Naive thymus-derived CD4-positive, alpha-beta T cell (primary cell): ENCODE measurements at places on chromosomes 6 and 20.
A peak's percentile ranks its signal among the peaks of the same experiment; 100 is the strongest.

- DNase-seq = no peak
- H3K27me3 ChIP-seq = no peaks in the 10 kb centered on the region
- no peaks in the 10 kb centered on the region for H3K4me1 ChIP-seq
- H3K27ac ChIP-seq = no peak overlapping the region
- H3K4me3 ChIP-seq = no peak overlapping the region
Observed at GRCh38 chr6:47241742-47242482, 67.8 kb downstream of the TNFRSF21 start.

GRCh38 chr6:94349227-94349626 lies 929.9 kb upstream of the EPHA7 start:
- no peak overlapping the region for H3K27ac ChIP-seq
- H3K4me3 ChIP-seq = no peak overlapping the region
- no peaks in the 10 kb centered on the region for H3K27me3 ChIP-seq
- DNase-seq = no peak

- H3K4me3 ChIP-seq = no peak overlapping the region
- peaks cover 54% of the 10 kb centered on the region for H3K36me3 ChIP-seq
Observed at GRCh38 chr20:48959899-48960550, 38.5 kb downstream of the ARFGEF2 start.

- DNase-seq = no peak
- peaks cover 5% of the 10 kb centered on the region for H3K4me1 ChIP-seq
- peak overlapping the region; percentile 36 for H3K4me3 ChIP-seq
- H3K27ac ChIP-seq = peak overlapping the region; percentile 22
- no peaks in the 10 kb centered on the region for H3K36me3 ChIP-seq
Observed at GRCh38 chr20:64119681-64120341, 12.4 kb upstream of the NPBWR2 start.

DNA sequence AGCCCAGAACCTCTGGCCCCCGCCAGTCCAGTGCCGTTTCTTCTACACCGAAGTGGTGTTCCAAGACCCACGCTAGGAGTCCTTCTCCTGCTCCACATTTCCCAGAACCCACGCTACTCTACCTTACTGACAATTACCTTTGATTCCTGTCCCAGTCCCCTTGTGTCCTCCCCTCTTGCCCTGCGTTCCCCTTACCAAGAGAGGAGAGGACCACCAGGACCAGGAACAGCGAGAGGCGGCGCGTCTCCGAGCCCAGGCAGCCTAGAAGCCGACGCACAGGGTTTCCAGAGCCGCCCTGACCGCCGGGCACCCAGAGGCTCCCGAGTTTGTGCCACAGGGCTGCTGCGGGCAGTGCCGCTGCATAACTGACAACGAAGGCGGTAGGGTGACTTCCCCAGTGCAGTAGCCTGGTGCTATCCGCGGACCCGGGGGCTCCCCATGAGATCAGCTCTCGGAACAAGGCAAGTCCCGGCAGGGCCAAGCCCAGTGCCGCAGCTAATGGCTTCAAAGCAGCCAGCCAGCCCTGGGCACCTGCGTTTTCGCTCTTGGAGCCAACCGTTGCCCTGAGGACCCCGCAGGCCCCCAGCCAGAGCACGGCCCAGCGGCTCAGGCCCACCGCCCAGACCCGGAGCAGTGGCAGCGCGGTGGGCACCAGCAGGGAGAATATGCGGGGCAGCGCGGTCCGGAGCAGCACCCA lies 512 bp downstream of the TAP1 start:
- H3K27me3 ChIP-seq = no peaks in the 10 kb centered on the region
- peak overlapping the region; percentile 100 for H3K27ac ChIP-seq
- peaks cover 65% of the 10 kb centered on the region for H3K4me1 ChIP-seq
- H3K36me3 ChIP-seq = peaks cover 23% of the 10 kb centered on the region
- peak; percentile 52 for DNase-seq

GRCh38 chr6:148525453-148525852 lies 182.8 kb downstream of the SASH1 start:
- no peak overlapping the region for H3K27ac ChIP-seq
- DNase-seq = no peak
- H3K4me3 ChIP-seq = no peak overlapping the region
- no peaks in the 10 kb centered on the region for H3K36me3 ChIP-seq
- no peaks in the 10 kb centered on the region for H3K4me1 ChIP-seq

DNA sequence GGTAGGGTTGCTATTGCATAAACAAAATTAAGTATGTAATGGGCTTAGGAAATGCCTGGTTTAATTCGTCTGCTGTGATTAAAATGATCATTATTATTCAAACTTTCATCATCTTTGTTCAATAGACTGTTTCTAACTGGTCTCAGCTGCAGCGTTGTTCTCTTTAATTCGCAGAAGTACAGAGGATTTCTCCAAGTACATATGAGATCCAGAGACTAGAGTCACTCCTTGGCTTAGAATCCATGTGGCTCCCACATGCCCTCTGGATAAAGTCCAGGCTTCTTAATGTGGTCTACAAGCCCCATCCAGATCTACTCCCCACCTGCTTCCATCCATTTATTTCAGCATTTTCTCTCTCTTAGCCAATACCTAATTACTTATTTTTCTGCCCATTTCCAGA lies 1.1 kb upstream of the ZBTB24 start:
- DNase-seq = no peak
- H3K27me3 ChIP-seq = no peaks in the 10 kb centered on the region
- peaks cover 6% of the 10 kb centered on the region for H3K36me3 ChIP-seq
- H3K27ac ChIP-seq = peak overlapping the region; percentile 78
- H3K4me3 ChIP-seq = no peak overlapping the region

DNA sequence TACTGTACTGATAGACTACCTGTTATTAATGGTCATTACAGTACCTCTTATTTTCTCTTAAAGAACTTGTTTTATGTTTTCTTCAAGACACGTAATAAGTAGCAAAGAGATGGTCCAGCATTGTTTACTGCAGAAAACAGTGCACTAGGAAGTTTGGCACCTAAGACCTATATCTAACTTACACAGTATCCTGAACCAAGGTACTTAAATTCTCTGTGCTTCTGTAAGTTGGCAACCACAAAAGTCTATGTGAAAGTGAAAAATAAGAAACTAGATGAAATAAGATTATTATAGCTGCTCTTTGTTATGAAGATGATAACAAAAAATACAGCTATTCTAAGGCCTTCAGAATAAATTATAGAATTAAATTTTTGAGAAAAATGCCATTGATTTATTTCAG lies 411.7 kb upstream of the SOX4 start:
- DNase-seq = no peak
- no peak overlapping the region for H3K27ac ChIP-seq
- H3K27me3 ChIP-seq = no peaks in the 10 kb centered on the region
- H3K4me1 ChIP-seq = no peaks in the 10 kb centered on the region
- H3K36me3 ChIP-seq = no peaks in the 10 kb centered on the region

- H3K4me3 ChIP-seq = no peak overlapping the region
- H3K4me1 ChIP-seq = no peaks in the 10 kb centered on the region
- no peaks in the 10 kb centered on the region for H3K27me3 ChIP-seq
- no peak for DNase-seq
Observed at GRCh38 chr6:20711518-20711917, 177.3 kb downstream of the CDKAL1 start.

DNA sequence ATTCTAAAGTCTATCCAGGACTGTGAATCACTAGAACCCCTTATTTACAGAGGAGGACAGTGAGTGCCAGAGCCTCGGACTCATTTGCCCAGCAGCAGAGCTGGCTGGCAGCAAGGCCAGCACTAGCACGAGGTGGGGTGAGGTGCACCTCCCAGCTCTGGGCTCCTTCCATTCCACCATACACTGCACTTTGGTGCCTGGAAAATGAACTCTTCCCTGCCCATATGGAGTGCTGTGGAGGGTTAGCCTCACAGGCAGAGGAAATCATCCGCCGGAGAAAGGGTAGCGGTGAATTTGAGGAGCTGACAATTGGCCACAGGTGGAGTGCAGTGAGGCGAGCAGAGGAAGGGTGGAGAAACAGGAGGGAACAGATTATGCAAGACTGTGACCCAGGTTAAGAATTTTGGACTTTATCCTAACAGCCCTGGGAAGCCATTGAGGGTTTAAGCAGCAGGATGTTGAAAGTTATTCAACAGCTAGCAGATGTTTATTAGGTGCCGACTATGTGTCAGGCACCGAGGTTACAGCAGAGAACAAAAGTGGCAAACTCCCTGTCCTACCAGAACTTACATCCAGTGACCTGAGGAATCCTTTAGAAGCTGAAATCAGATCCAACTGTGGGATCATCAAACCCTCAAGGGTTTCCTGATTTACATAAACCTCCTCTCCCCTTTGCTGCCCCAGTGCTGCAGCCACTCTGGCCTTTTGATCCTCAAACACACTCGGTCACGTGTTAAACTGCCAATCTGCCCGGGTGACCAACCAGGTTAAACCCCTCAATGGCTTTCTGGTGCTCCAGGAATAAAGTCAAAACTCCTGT lies 6.2 kb downstream of the TRIM26 start:
- H3K4me3 ChIP-seq = no peak overlapping the region
- DNase-seq = no peak
- H3K27me3 ChIP-seq = no peaks in the 10 kb centered on the region
- no peak overlapping the region for H3K27ac ChIP-seq

DNA sequence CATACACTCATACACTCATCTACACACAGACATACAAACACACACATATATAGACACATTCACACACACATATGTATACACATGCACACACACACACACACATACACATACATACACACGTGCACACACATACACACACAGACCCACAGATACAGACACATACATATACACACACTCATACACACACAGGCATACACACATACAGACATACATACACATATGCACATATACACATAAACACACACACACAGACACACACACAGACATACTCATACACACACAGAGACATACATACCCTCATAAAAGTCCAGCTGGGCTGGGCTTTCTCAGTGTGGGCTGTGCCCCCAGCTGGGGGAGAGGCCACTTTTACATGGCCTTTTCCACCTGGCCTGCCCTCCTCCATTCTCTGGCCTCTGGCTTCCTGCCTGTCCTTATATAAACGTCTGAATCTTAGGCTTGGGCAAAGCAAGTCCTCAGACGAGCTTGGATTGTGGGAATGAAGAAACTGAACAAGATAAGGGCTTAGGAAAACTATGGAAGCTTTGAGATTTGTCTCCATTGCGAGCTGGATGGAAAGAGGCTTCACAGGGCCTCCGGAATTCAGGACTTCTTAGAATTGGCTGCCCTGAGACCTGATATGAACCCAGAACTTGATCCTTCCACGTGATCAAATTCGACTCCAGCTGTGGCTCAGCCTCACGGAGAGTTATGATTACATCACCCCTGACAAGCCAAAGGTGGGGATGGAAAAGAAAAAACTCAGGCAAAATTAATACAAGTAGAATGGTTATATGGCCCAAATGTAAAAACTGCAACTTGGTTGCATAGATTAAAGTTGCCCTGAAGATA lies 22.5 kb upstream of the CST3 start:
- no peaks in the 10 kb centered on the region for H3K27me3 ChIP-seq
- no peaks in the 10 kb centered on the region for H3K36me3 ChIP-seq
- DNase-seq = no peak
- no peak overlapping the region for H3K4me3 ChIP-seq
- H3K27ac ChIP-seq = no peak overlapping the region
- H3K4me1 ChIP-seq = no peaks in the 10 kb centered on the region

DNA sequence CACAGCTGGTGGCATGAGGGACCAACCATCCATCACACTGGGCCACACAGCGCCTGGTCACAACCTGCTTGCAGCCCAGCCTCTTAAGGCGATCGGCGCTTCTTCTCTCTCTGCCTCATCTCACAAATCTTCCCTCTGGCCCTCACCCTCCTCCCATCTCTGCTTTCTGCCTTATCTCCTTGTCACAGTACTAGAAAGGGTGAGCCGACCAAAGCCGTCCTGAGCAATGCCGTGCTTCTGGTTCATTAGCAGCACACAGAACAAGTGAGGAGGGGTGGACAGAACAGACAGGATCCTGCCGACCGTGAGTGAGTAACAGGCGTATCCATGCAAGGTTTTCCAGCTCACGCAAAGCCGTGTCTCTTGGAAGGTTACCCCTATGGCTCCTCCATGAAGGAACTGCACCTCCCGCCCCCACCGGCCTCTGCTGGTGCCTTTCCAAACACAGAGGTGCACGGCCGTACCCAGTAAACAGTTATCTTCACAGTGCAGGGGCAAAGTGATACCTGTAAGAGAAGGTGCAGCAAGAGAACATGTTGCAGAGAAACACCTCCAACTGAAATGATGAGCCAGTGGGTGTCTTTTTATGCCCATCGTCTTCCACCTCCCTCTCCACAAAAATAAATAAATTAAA lies 331.7 kb downstream of the FARS2 start:
- no peaks in the 10 kb centered on the region for H3K27me3 ChIP-seq
- H3K4me3 ChIP-seq = no peak overlapping the region
- DNase-seq = no peak

DNA sequence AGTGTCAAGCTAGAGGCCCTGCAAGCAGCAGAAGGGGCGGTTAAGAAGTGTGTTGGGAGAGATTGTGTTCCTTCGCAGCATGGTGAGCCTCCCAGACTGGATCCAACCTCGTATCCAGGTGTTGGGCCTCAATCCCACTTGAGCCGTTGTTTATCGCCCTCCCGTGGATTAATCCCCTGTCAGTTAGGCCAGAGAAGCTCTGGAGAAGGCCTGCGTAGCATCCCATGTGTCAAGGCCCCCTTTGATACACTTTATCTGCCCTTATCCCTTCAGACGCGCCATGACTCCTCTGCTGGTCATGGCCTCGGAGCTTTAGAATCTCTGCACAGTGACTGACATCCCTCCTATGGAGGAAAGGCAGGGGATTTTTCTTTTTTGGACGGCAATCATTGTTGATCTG lies 181.0 kb downstream of the ZFP64 start:
- DNase-seq = no peak
- no peak overlapping the region for H3K27ac ChIP-seq
- no peaks in the 10 kb centered on the region for H3K27me3 ChIP-seq
- no peak overlapping the region for H3K4me3 ChIP-seq

GRCh38 chr6:140253096-140253495 lies 878.6 kb upstream of the CITED2 start:
- H3K27me3 ChIP-seq = no peaks in the 10 kb centered on the region
- H3K36me3 ChIP-seq = no peaks in the 10 kb centered on the region
- no peaks in the 10 kb centered on the region for H3K4me1 ChIP-seq

GRCh38 chr6:116444092-116444491 lies 17.1 kb upstream of the CALHM6 start:
- no peaks in the 10 kb centered on the region for H3K27me3 ChIP-seq
- H3K4me3 ChIP-seq = no peak overlapping the region
- H3K4me1 ChIP-seq = peaks cover 4% of the 10 kb centered on the region
- H3K36me3 ChIP-seq = no peaks in the 10 kb centered on the region
- no peak overlapping the region for H3K27ac ChIP-seq

DNA sequence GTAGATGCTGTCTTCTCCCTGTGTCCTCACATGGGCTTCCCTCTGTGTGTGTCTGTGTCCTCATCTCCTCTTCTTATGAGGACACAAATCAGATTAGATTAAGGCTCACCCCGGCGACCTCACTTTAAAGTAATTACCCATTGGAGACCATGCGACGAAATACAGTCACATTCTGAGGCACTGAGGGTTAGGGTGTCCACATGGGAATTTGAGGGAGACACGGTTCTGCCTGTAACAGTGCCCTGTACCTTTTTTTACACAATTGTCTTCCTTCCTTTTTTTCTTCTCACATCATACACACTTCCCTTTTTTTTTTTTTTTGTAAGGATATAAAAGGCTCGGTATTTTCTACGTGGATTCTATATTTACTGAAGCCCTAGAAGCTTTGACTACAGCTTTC lies 48.9 kb downstream of the DEK start:
- no peaks in the 10 kb centered on the region for H3K4me1 ChIP-seq
- H3K27ac ChIP-seq = no peak overlapping the region
- peaks cover 2% of the 10 kb centered on the region for H3K36me3 ChIP-seq
- no peak overlapping the region for H3K4me3 ChIP-seq
